T follicular helper cell (primary cell): ENCODE measurements at places on chromosomes 16 and 17.

- DNase-seq = no peak
Measured at GRCh38 chr16:8752706-8753105, 44.7 kb downstream of the TMEM186 start.

GRCh38 chr16:3274490-3274889, 8.8 kb upstream of the ZNF263 start:
- DNase-seq = no peak

DNA sequence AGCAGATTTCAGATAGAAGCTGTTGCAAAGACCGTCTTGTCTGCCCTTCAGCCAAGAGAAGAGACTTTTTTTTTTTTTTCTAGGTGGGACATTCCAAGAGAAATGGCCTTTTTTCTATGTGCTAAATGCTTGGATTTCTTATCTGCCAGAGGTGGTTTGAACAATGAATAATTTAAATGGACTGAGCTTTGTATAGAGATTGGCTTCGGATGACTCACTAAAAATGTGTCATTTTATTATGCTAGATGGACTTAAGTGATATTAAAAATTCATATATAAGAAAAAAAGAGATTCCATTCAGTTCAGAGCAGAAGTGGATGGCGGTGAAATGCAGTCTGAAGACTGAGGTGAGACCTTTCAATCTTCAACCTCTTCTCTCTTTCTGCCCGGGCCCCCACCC, 58.4 kb downstream of the MEAK7 start:
- DNase-seq = no peak

DNA sequence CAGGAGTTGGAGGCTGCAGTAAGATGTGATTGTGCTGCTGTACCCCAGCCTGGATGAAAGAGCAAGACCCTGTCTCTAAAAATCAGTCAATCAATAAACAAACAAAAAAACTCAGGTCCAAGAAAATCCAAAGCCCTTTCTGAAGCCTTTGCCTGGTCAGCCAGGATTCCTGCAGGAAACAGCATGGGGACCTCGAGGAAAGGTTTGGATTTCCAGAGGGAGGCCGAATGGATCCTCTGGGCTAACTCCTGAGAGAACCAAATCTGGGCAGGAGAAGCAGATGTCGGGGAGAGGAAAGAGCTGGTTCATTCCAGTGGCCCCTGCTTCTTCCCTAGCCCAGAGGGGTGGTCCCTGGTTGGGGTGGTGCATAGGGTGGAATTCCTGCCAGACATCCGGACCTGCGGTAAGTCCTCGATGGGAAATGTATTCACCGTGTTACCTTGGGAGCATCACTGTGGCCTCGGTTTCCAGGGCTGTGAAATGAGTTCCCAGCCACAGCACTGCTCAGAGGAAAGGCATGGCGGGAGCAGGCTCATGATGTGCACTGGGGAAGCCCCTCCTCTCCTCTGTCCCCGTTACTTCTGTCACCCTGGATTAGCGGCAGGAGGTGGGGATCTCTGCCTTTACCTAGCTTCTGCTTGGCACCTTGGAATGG, 75.1 kb downstream of the CYLD start:
- DNase-seq = no peak

- DNase-seq = peak; percentile 32
Measured at GRCh38 chr16:66474750-66475199, 47.7 kb downstream of the BEAN1 start.

GRCh38 chr16:88742896-88743605, 36.7 kb downstream of the CTU2 start:
- DNase-seq = no peak

DNA sequence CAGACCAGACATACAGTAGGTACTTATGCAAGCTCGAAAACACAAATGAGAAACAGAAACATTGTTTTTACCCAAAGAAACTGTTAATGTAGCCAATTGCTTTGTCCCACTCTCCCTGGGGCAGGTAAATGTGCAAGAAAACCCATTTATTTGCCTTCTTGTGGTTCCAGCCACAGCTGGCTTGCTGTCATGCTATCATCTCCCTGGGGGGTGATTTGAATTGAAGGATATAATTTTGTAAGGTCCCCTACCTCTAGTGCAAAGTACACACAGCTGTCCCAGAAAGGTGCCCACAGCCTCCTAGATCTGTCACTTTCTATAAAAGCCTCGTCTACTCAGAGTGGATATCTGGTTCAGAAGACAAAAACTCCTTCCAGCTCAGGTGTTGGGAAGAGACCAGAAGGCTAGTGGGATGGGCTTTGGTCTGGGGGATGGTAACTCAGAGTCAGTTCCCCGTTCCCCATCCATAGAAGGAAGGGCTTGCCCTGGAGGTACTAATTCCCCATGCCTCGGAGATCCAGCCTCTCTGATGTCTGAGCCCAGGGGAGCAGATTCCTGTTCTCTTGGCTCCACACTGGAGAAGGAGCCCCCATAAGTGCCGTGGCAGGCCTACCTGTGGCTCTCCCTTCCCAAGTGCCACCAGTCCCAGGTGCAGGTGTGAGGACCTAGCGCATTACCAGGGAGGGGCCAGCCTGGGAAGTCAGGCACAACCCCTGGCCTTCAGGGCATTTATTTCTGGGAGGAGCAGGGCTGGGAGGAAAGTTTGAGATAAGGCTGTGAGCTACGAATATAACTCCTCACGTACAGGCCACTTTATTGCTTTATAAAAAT, 2.4 kb upstream of the PRR15L start:
- no peak for DNase-seq

DNA sequence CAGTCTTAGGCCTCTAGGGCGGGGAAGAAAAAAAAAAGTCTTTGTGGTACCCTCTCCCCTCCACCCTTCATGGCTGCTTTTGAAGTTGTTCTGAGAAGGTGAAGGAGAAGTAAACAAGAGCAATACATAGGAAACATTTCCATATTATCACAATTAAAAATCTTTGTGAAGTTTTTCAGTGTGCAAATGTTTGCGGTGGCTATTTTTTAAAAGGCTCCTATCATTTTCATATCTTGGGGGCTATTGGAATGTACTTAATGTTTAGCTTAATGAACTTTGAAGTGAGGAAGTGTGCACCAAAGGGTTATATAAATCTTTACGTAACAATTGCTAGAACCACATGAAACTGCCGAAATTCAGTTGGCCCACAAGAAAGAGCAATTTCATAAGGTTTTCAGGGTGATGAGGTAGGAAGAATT, 7.6 kb downstream of the NOL11 start:
- DNase-seq = no peak

DNA sequence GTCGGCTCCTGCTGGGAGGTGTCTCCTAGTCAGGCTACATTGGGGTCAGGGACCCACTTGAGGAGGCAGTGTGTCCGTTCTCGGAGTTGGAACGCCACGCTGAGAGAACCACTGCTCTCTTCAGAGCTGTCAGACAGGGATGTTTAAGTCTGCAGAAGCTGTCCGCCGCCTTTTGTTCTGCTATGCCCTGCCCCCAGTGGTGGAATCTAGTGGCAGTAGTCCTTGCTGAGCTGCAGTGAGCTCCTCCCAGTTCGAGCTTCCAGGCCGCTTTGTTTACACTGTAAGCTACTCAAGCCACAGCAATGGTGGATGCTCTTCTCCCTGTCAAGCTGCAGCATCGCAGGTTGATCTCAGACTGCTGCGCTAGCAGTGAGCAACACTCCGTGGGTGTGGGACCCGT, 36.0 kb downstream of the ITFG1 start:
- DNase-seq = no peak

DNA sequence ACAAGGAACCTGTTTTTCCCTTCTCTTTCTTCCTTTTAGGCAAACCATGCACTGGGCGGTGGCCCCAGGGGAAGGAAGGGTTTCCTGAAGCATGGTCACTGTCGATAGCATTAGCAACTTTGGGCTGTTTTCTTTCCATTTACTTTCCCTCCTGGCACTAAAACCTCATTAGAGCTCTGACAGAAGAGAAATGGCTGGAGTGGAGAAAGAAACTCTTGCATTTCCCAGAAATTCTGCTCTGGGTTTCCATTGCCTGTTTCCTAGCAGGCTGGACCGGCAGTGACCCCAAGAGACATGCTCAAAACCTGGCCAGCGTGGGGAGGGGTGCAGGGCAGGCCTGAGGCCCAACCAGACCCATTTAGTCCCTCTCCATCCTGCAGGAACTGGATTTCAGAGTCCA, 230.7 kb upstream of the CCL2 start:
- no peak for DNase-seq

DNA sequence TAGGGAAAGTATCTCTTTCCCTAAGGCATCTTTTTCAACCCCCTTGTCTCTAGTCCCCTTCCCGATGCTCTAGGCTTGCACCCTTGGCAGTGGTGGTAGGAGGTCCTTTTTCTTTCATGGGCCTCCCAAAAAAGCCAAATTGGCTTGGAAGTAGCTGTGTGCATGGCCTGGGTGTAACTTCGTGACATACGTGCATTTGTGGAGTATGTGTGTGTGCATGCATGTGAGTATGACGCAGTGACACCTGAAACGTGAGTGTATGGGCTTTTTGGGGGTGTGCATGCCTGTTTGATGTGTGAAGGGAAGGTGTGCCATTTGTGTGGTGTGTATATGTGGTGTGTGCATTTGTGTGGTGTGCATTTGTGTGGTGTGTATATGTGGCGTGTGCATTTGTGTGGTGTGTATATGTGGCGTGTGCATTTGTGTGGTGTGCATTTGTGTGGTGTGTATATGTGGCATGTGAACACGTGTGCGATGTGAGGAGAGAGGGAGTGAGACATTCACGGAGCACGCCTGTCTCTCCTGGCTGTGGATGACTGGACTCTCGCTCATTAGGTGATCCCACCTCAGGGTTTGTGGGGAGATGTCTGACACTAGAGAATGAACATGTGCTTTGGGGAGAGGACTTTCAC, 15.7 kb downstream of the IGFBP4 start:
- DNase-seq = no peak

DNA sequence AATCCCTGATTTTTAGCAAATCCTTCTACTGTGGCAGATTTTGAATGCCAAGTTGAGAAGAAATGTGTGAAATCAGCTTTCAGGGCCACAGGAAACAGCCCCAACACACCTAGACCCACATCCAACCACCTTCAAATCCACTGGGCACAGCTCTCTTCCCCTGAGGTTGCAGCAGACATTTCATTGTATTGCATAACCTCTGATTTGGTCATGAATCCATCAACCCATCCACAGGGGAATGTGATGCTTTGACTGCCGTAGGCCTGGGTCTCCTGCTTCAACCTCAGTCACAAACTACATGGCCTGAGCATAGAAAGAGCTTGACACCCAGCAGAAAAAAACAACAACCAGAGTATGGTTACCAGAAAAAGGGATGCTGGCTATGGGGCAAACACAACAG, 145.6 kb downstream of the GSG1L start:
- no peak for DNase-seq

DNA sequence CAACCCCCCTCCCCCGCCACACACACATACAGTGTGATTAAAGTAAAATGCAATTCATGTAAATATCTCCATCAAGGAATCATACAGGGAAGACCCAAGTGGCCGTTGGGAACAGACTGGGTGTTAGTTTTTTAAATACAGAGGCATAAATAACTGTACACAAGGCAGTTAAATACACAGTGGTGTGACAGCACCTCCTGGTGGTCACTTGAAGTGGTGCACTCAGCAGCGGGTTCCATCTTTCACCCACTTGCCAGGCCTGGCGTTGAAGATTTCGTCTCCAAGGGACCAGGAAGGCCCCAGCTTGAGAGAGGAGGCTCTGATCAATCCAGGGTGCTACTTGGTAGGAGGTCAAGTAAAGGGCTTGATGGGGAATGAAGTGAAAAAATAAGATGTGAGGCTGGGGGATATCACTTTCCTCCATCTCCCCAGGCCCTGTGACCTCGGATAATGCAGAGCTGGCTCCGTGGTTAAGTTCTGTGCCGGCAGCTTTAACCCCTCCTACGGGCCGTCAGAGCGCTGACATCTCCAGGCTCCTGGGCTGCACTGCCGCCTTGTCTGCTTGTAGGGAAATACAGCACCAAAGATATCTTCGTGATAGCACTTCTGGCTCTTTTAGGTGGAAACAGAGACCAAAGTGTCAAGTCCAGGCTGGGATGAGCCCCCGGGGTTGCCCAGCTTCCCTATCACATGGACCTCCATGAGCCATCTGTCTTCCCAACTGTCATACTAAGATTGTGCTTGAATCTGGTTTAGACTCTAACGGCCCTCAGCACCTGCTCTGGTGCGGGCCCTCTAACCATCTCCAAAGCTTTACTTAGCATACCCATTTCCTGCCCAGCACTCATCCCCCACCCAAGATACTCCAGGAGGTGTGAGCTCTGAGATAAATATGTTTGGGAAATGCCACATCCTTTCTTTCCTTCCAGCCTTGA, 20.7 kb downstream of the LGALS9 start:
- DNase-seq = peak; percentile 38

DNA sequence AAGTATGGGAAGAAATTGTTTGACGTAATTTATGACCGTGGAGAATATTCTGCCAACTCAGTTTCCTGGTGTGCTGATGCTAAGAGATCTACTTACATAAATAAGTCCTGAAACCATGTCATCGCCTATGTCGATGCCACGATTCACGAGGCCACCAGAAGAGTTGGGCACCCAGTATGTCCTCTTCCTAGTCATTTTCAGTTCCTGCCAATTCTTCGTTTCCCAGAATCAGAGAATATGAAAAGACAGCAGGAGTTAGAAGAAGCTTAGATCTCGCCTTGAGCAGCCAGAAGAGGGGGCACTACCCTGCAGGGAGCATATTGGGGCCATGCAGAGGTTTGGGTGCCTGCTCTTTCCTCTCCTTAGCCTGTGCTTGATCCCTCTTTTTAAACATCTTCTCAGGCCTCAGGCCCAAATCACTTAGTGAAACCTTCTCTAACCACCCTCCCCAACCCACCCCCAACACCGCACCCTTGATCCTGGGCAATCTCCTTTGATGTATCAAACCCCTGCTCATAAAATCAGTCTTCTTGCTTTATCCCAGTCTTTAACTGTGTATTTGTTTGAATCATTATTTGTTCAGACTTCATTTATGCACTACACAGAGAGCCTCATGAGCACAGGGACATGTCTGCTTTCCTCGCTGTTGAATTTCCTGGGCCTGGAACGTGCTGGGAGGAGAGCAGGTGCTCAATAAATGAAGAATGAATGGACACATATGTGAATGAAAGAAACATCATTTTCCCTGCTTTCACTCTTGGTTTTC, 12.2 kb upstream of the LONP2 start:
- no peak for DNase-seq

GRCh38 chr16:49491771-49492761, 118.5 kb downstream of the C16orf78 start:
- DNase-seq = no peak

- no peak for DNase-seq
Measured at GRCh38 chr16:72664056-72664508, 383.8 kb downstream of the ZFHX3 start.

GRCh38 chr17:44304651-44305050, 3.8 kb upstream of the RUNDC3A start:
- DNase-seq = no peak

DNA sequence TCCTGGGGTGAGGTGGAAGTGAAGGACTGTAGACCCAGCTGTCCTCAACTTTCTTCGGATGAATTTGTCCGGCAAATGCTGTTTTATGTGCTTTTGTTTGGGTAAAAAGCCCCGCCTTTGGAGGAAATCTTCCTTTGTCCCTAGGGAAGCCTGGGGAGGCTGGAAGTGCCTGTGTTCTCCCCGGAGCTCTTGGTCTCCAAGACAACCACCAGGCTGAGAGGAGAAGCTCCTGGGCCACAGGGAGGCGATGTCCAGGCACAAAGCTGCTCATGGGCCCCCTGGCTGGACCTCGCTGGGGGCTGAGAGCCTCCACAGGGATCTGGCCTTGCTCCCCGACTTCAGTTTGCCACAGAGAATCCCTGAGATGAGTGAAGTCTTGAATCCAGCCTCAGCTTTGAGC, 293.1 kb upstream of the N4BP1 start:
- DNase-seq = no peak

GRCh38 chr16:9099131-9099625, 7.7 kb downstream of the HAPSTR1 start:
- DNase-seq = no peak

- DNase-seq = no peak
Measured at GRCh38 chr16:23131931-23132621, 17.2 kb downstream of the USP31 start.
